Activated naive CD4-positive, alpha-beta T cell treated with anti-CD3 and anti-CD28 coated beads for 36 hours (primary cell): ENCODE measurements at places on chromosomes 5 and 9. TPM values are rescaled to one million over a fixed set of nuclear protein-coding genes. Genes with fewer than 3 reads are reported as not detected.

DNA sequence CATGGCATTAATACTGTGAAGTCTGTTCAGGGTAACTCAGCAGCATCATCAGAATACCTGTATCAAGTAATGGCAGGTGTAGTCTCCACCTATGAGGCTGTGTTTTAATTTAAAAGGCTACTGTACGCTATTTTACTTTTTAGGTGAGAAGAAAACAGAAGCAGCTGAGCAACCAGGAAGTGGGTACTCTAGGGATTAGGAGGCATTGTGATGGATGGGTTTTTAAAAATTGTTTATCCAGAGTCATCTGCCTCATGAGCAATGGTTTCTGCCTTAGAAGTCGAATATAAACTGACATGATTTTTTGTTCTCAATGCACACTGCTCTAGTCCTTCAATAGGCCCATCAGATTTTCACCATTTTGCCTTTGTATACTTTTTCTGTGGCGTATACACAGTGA, 42.6 kb downstream of the PSIP1 start:
- no peaks in the 10 kb centered on the region for H3K27me3 ChIP-seq
- H3K4me1 ChIP-seq, result peaks cover 9% of the 10 kb centered on the region
- no peak overlapping the region for H3K27ac ChIP-seq
- DNase-seq, result no peak
- H3K4me3 ChIP-seq, result no peak overlapping the region

DNA sequence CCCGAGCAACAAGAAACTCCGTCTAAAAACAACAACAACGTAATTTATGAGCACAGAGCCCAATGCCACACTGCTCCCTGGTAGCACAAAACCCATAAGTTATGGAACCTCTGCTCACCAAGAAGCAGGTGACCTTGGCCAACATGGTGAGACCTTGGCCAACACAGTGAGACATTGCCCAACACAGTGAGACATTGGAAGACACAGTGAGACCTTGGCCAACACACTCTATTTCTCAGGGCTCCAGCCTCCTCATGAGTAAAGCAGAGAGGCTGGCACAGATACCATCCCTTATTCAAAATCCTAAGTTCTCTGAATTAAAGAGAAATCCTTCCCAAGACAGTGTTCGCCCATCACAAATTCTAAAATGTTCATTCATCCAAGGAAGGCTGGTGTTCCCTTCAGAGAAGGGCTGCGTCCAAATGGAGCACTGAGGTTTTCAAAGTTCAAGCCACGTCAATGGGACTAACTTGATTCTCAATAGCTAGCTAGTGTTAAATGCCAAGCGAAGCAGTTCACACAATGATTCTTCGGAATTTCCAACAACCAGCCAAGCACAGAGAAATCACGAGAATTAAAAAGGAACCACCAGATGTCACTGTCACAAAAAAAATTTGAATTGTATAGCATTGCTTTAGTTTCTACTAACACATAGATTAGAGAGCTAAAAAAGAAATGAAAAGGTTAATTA, 29.5 kb downstream of the TTC39B start:
- DNase-seq, result no peak
- no peak overlapping the region for H3K4me3 ChIP-seq
- H3K27ac ChIP-seq, result no peak overlapping the region
- H3K27me3 ChIP-seq, result no peaks in the 10 kb centered on the region
- peaks cover 39% of the 10 kb centered on the region for H3K4me1 ChIP-seq

- no peaks in the 10 kb centered on the region for H3K27me3 ChIP-seq
- no peak overlapping the region for H3K4me3 ChIP-seq
- no peak overlapping the region for H3K27ac ChIP-seq
- no peak for DNase-seq
- H3K36me3 ChIP-seq, result peaks cover 44% of the 10 kb centered on the region
- peaks cover 12% of the 10 kb centered on the region for H3K4me1 ChIP-seq
Observed at GRCh38 chr9:131447148-131447547, 53.3 kb downstream of the PRRC2B start.

DNA sequence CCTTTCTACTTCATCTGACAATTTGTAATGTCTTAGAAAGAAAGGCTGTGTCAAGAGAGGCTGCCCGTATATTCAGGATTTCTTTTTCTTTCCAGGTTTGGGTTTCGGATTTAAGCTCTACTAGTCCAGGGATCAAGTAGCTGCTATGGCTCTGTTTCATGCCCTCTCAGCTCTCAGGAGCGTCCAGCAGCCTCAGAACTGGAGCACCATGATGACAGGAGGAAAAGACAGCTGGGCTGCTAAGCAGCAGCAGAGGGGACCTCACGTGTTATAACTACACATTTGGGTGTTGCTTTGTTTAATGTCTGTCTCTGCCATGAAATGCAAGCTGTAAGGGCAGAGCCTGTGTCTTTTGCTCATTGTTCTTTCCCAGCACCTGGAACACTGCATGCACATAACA, 28.5 kb downstream of the TBC1D2 start:
- no peaks in the 10 kb centered on the region for H3K4me1 ChIP-seq
- H3K27ac ChIP-seq, result no peak overlapping the region
- no peaks in the 10 kb centered on the region for H3K27me3 ChIP-seq
- no peak overlapping the region for H3K4me3 ChIP-seq
- no peak for DNase-seq
- H3K36me3 ChIP-seq, result peaks cover 4% of the 10 kb centered on the region

The INSL4 gene
- total RNA-seq, result not detected

The C5orf52 gene
- total RNA-seq, result not detected

The NR5A1 gene
- not detected for total RNA-seq
